Lower leg skin (tissue), 4 donors: ENCODE measurements at places on chromosomes 2 and 18. TPM values are rescaled to one million over a fixed set of nuclear protein-coding genes. Genes with fewer than 3 reads are reported as not detected.

GRCh38 chr18:36960038-36960437 is 131.1 kb downstream of the KIAA1328 start:
- no peak for DNase-seq

DNA sequence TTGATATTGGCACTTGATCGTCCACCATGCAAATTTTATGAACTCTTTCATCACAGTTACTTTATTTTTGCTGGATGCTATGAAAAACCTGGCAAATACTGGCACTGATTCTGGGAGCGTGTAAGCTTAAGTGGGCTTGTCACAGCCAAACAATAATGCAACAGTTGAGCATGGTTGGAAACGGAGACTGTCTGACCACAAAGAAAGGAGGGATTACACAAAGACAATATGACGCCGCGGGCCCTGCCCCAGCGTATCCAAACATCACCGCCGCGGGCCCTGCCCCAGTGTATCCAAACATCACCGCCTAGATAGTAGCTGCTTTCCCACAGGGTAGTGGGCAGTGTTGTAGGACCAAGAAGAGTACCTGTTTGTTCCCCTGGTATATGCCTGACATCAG is 135.9 kb downstream of the PRPF40A start:
- no peak for DNase-seq

- no peak for DNase-seq
Observed at GRCh38 chr2:191435141-191435540, 189.9 kb downstream of the MYO1B start.

The REG3A gene
- not detected for total RNA-seq

- no peak for DNase-seq
Observed at GRCh38 chr2:167430447-167430846, 542.2 kb downstream of the XIRP2 start.

GRCh38 chr2:45841752-45842407 is 190.4 kb downstream of the PRKCE start:
- DNase-seq = no peak

The CAVIN2 gene
- total RNA-seq = 6.7 TPM
